ENCODE measurements at places on chromosomes 2 and 18. TPM values are rescaled to one million over a fixed set of nuclear protein-coding genes. Genes with fewer than 3 reads are reported as not detected.

Gene C1QL2
- 0.55 TPM for total RNA-seq

- H3K4me1 ChIP-seq, result no peaks in the 10 kb centered on the region
- no peaks in the 10 kb centered on the region for H3K36me3 ChIP-seq
- DNase-seq, result no peak
- no peak overlapping the region for H3K27ac ChIP-seq
These were observed 975.1 kb downstream of the BCL11A start for GRCh38 chr2:59578349-59578748.

GRCh38 chr2:62430146-62430545 lies 75.8 kb downstream of the TMEM17 start:
- no peaks in the 10 kb centered on the region for H3K36me3 ChIP-seq
- no peak for DNase-seq
- H3K4me3 ChIP-seq, result no peak overlapping the region
- no peak overlapping the region for H3K27ac ChIP-seq

DNA sequence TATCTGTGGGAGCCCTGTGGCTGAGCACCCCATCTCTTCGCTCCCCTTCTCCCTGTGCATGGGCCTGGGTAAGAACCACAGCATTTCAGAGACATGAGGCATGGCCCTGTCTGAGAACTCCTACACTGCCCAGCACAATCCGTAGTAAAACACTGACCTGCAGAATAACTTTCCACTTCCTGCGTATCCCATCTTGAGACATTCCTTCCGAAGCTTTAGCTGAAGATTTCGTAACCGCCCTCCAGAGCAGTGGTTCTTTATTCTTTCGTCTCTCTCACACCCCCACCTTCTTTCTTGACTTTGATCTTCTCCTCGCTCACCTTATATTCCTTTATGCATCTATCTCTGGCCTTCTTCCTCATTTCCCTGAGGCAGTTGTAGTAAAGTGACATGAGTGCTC lies 381.1 kb downstream of the HRH4 start:
- no peak for DNase-seq
- H3K4me3 ChIP-seq, result no peak overlapping the region
- H3K27ac ChIP-seq, result no peak overlapping the region
- peaks cover 2% of the 10 kb centered on the region for H3K27me3 ChIP-seq
- no peaks in the 10 kb centered on the region for H3K36me3 ChIP-seq

Gene CD8B2
- total RNA-seq, result not detected

Gene GCG
- total RNA-seq, result 0.14 TPM

- no peak overlapping the region for H3K4me3 ChIP-seq
- no peaks in the 10 kb centered on the region for H3K27me3 ChIP-seq
- H3K27ac ChIP-seq, result no peak overlapping the region
- DNase-seq, result no peak
These were observed 4.3 kb downstream of the COL3A1 start for GRCh38 chr2:188978291-188979081.

Data from WTC11 (cell line).